ENCODE measurements at places on chromosomes 6 and 20.
A peak's percentile ranks its signal among the peaks of the same experiment; 100 is the strongest.

- no peak for DNase-seq
Observed at GRCh38 chr20:19456595-19457395, 244.4 kb downstream of the SLC24A3 start.

- DNase-seq, result no peak
Observed at GRCh38 chr20:22700367-22700766, 116.0 kb upstream of the FOXA2 start.

DNA sequence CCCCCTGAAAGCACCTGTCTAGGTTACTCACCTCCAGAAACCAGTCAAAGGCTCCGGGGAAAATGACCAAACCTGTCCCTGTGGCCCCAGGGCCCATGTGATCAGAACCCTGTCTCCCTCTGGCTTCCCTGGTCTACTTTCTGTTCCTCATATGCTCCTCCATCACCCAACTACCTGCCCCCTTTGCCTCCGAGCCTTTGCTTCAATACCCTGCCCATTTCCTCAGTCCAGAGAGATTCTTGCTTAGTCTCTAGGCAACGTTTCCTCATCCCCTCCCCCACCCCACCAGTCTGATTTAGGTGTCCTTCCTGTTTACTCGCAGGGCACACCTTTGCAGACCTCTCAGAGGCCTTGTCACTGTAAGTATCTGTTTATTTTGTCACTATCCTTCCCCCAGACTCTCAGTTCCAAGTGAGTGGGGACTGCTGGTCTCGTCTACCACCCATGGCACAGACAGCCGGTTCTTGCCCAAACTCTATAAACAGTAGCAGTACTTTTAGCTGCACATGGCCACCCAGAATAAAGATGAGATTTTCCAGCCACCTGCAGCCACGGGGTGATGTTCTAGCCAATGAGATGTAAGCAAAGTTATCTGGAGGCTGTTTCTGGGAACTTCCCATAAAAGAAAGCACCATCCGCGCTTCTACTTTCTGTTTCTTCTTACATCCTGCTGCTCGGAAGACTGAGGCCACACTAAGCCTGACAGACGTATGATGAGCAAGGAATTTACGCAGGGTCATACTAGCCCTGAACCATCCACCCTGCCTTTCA lies 13.3 kb downstream of the ELOVL5 start:
- DNase-seq, result peak; percentile 26

DNA sequence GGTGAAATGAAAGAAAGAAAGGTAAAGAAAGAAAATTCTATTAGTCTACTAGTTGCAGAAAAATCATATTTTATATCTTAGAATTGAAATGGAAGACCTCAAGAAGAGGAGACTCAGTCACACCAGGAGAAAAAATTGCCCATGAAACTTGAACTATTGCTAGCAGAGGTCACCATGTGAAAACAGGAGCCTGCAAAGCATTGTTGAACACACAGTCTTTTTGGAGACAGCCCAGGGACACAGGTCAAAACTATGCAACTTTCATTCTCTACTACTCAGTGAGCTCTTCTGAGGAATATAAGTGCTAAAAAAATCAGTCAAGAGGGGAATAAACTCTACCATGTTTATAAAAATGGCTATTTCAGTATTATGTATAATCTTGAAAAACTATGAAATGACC lies 89.8 kb upstream of the TENT5A start:
- DNase-seq, result no peak

Measured in activated CD8-positive, alpha-beta memory T cell treated with anti-CD3 and anti-CD28 coated beads for 1 hour (primary cell).